ENCODE measurements at places on chromosomes 5 and 9.
A peak's percentile ranks its signal among the peaks of the same experiment; 100 is the strongest.

DNA sequence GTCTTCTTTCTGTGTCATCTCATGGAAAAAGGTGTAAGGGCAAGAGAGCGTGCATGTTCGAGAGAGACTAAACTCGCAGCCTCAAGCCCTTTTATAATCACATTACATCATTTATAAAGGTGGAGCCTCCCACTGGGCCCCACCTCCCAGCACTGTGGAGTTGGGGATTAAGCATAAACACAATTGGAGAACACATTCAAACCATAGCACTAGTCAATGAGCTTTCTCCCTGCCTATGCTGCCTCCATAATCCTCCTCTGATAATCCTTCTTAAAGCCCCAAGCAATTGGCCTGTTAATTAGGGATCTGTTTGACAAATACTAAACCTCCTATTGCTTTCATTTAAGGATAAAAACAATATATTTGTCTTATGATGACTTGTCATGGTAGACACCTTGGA lies 99.6 kb downstream of the NMUR2 start:
- no peak for DNase-seq

DNA sequence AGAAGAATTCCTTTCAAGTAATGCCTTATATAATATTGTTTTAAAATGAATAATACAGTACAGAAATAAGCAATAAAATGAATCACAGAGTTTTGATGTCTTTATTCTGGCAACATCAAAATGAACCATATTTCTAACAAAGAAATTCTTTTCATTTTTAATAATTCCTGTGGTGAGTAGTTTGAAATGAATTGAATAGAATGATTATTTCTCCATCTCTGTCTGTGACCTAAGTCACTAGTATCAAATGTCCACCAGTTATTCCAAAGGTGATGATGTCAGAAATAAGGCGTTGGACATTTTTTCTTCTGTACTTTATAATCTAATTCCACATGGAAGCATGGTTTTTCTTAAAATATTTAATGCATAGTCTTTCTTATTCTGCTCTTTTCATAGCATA lies 106.2 kb downstream of the ADAMTSL1 start:
- no peak for DNase-seq

DNA sequence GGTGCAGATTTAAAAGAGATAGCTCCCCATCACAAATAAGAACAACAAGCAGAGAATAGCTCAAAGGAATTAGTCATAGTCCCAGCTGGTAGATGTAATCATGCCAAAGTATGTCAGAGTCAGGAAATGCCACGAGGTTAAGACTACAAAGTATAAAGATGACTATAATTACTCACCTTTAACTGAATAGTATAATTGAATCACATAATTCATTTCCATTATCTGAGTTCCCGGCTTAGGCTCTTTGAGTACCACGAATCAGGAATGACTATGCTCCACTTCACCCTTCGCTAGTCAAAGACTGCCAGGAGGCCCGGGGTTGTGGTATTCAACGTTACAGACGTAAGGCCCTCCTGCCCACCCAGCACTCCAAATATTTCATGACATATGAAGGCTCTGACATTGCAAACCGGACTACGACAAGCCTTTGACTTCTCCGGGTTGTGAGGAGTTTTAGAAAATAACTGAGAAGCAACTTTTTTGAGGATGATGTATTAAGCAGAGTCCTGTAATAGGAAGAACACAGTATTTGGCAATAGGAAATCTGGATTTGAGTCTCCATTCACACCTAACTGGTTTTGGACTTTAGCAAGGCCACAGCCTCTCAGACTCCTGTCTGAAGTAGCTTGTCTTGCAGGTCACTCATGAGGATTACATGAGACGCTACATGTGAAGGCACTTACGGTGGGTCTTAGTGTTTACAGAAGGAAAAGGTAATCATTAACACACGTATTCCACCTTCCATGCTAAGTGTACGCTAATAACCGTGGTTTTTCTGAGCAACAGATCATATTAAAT lies 64.6 kb downstream of the ENC1 start:
- no peak for DNase-seq

DNA sequence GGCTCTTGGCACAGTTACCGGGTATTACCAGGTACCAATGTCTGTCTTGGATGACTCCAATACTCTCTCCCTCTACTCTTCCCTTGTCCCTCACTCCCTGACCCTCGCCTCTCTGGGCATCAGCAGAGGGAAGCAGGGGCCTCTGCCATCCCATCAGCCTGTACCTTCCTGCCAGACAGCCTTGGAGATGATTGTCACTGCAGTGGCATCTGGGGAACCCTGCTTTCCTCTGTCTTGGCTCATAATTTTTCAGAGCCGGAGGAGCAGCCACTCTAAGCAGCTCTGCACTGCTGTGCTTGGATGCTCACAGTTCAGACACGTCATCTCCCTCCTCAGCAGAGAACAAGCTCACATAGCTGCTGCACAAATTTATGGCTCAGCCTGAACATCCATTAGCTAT lies 274.1 kb downstream of the SMARCA2 start:
- DNase-seq, result no peak

DNA sequence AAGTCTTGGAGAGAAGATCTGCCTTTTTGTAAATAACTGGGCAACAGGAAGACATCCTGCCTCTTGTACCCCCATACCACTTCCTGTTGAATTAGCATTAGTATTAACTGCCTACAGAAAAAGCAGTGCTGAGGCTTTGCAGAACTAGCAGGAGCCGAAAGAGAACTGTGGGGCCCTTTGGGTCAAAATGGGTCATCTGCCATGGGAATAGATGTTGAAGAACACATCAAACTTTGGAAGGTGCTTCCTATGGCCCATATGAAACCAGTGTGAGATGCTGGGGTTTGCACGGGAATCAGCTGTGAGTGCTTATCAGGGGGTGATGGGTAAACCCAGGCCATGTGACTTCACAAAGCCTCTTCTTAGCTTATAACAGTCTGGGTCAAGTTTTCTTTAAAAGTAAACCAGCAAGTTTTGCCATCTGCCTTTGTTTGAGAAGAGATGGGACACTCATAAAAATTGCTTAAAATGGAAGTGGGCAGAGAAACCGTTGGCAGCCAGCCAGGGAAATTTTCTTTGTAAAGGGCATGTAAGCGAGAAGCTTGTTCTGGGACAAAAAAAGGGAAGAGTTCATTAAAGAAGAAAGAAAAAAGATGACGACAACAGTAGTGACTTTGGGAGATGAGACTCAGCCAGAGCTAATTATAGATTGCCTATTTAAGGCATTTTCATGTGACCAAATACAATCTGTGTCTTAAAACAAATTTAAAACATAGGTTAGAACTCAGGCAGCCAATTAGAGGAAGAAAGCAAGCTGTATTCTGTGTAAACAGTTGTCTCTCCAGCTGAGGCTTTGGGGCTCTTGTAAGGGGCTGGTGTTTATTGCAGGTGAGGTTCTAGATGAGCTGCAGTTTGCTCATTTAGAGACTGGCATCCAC lies 4.4 kb downstream of the SLC25A25 start:
- peak; percentile 77 for DNase-seq

All from NCI-H748 treated with DMSO at 0.1 percent for 48 hours (cell line).